ENCODE measurements at places on chromosomes 11 and 22.

DNA sequence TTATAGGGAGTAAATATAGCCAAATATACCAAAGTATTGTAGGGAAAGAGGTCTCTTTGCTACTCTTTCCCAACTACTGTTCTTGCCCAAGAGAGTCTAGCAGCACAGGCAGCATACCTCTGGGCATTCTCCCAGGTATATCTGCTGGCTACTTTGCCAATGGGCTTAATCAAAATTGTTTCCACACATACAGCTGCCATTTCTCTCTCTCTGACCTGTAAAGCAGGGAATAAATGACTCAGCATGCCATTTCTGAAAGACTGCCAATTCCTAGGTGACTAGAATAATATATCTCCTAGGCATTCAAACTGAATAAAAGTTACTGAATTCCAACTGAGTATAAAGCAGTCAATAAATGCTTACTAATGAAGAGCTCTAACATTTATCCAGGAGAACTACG, 44.6 kb downstream of the RDX start:
- no peak for DNase-seq

DNA sequence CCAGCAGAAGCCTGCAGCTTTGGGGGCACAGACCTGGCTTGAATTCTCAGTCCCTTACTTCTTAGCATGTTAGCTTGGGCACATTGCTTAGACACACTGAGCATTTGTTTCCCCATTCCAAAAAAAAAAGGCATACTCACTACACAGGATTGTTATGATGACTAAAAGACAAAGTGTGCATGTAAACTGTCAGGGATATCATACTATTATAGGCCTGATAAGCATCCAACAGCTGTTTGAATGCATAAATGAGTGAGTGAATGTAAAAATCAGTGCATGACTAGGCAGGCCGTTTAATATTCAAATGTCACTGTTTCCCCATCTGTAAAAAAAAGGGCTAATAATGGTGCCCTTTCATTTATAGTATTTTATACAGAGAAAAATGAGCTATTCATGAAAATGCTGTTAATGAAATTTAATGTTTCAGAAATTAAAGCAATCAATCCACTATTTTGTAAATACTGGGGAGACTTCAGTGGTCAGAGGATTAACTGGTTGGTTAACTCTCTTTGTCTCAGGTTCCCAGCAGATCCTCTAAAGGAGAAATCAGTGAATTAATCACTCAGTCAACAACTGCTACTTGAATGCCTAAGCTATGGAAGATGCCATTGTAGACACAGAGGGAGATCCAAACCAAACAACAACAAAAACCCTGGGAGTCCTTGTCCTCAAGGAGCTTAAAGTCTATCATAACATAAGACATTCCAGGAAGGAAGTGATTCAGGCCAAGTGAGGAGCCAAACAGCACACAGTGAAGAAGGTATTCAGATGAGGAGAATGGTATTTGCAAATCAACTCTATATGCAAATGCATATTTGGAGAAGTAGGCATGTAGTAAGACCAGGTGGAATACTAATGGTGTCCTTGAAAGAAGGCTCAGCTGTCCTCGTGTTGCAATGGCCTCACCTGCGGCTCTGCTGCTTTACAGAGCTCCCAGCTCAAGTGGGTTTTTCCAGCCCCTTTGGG, 26.8 kb downstream of the BARX2 start:
- DNase-seq, result no peak

DNA sequence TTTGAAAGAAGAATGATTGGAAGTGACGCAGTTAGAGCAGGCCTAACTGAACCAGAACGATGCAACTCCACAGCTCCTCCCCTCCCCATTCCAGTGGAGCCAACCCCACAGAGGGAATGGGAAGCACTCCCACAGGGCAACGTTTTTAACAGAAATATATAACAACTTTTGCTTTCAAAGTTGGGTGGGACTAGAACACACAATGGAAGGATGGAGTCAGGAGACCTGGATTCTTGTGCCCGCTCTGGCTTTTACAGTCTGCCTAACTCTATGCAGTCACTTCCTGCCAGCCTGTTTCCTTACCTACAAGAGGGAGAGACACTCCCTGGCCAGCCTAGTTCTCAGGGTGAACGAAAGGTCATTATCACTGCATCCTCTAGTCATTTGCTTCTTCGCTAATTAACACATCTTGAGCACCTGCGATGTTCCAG, 75.5 kb downstream of the PACSIN2 start:
- no peak for DNase-seq

DNA sequence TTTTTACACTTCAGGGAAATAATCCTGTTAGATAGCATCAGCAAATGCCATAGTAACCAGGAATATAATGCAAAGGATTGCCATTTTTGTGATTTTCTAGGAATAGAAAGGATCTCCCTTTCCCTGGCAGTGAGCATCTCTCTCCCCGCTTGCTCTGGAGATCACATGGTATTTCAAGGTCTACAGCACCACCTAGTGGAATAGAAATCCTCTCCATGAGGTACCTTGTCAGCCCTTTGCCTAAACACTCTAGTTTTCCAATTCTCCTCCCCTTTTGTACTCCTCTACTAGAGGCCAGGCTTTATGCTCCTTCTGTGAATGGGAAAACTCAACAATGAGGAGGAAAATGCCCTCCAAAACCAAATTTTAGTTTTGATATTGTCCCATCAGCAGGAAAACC, 78.4 kb downstream of the XRRA1 start:
- no peak for DNase-seq

DNA sequence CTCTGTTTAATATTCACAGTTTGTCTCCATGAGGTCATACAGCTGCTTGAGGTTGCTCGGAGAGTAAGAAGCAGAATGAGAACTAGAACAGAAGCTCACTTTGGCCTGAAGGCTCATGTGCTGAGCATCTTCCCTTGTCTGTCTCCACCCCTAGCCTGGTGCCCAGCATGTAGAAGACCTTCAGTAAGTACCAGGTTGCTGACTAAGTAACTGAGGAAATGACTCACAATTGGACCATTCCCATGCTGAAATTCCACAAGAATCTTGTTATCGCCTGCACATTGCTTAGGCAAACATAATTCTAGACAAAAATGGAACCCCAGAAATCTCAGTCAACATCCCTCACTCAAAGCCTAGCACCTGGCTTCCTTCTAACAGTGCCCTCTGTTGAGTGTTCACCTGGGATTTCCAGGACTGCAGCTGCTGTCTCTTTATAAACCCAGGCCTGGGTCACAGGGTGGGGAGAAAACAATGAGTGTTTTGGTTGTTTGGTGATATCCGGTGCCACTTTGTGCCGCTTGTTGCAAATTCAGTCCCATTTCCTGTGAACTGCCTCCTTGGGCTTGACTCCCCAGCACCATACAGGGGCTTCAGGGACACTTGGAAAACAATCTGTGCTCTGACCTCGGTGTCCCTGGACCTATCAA, 406.8 kb downstream of the ETS1 start:
- no peak for DNase-seq

GRCh38 chr11:26142891-26143290, 189.0 kb upstream of the ANO3 start:
- no peak for DNase-seq

DNA sequence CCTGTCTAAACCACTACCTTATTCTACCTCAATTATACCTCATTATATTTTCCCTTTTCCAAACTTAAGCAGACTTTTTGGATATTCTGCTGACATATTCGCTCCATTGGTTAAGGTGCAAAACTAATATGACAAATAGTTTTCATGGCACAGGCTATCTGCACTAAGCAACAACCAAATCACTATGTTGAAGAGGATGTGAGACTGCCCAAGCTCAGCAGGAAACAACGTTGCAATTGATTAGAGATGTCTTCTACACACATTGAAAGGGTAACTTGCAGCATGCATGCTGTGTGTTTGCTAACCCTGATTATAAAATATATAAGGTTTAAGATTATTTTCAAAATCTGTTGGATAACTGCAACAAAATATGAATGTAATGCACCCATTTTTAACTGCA, 61.6 kb downstream of the STK33 start:
- no peak for DNase-seq

- no peak for DNase-seq
Observed at GRCh38 chr22:24176040-24176439, 5.2 kb upstream of the SUSD2 start.

DNA sequence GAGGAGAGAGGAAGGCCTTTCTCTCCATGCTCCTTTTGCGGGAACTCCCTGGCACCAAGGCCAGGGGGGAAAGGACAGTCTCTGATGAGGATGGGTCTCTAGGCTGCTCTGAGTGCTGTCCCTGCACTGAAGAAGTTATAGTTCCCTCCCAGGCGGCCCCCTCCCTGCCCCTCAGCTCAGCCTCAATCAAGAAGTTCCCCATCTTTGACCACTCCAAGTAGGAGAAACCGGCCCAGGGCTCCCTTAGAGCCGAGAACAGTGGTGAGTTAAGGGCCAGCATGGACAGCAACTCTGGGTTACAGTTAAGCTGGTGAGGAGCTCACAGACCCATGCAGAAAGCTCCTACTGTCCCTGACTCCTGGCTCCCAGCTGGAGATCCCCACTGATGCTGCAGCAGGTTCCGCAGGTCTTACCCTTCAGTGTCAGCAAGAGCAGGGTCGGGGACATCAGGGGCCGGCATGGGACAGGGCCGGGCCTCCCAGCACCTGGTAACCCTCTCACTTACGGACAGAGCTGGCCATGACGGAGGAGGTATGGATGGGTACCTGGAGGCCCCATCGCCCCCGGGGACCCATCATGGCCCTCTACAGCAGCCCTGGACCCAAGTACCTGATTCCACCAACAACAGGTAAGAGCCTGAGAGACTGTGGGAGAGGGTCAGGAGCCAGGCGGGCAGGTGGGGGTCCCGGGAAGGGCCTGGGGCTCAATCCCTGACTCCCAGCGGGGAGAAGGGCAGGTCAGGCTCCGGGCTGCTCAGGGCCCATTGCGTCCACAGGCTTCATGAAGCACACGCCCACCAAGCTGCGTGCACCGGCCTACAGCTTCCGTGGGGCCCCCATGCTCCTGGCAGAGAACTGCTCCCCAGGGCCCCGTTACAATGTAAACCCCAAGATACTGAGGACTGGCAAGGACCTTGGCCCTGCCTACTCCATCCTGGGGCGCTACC, 4.2 kb downstream of the SCGB1C1 start:
- peak; percentile 42 for DNase-seq

GRCh38 chr11:85665733-85666132, 804 bp upstream of the CREBZF start:
- DNase-seq, result no peak

DNA sequence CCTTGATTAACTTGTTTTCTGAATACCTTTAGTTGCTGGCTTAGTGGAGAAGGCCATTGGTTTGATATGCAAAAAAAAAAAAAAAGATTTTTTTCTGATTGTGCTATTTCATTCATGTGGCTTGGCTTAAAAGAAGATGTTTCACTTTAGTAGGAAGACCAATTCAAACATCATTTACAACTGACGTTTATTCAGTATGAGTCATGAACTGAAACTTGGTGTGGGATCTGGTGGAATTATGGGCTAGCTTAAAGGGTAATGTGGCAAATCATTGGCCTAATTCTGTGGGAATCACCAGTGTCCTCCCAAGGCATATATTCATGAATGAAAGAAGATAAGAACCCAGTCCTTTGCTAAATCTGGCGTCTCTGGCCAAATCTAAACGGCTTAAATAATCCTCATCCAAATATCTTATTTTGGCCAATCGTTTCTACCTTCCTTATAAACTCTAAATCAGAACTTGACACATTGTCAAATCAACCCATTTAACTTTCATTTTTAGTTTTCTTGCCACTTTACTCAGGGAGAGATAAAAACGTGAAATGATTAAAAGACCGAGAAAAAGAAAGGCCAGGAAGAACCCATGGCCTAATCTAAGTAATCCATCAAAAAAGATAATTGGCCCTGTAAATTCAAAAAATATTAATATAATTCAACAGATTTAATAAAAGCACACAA, 77.0 kb downstream of the DDIAS start:
- DNase-seq, result no peak

- no peak for DNase-seq
Observed at GRCh38 chr11:122163053-122163819, 47.2 kb upstream of the BLID start.

GRCh38 chr22:21963286-21963685, 10.6 kb upstream of the PPM1F start:
- no peak for DNase-seq

DNA sequence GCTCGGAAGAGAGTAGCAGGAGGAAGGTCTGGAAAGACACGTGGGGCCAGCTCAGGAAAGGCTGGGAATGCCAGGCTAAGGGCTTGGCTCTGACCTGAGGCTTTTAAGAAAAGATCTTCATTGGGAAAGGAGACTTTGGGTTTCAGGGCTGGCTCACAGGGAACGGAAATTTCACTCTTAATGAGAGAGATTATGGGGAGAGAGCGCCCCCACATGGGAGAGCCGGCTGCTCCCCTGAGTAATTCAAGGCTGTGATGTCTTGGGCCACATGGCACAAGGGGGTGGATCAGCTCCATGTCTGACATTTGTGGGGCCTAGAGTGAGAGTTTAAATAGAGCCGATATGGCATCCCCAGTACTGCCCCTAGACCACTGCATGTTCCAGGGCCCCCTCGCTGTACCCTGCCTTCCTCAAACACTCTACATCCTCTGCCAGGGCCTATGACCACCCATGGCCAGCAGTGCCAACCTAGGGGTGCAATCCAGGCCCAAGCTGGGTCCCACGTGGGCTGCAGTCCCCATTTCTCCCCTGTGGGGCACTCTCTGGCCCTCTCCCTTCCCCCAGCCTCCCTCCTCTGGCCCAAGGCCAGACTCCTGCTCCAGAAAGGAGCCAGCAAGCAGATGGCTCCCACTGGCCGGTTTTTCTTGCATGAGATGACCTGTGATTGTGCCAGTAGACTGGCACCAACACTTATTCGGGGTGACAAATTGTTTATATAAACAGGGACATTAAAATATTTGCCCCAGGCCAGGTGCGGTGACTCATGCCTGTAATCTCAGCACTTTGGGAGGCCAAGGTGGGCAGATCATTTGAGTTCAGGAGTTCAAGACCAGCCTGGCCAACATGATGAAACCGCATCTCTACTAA, 75.2 kb downstream of the ISX start:
- no peak for DNase-seq

DNA sequence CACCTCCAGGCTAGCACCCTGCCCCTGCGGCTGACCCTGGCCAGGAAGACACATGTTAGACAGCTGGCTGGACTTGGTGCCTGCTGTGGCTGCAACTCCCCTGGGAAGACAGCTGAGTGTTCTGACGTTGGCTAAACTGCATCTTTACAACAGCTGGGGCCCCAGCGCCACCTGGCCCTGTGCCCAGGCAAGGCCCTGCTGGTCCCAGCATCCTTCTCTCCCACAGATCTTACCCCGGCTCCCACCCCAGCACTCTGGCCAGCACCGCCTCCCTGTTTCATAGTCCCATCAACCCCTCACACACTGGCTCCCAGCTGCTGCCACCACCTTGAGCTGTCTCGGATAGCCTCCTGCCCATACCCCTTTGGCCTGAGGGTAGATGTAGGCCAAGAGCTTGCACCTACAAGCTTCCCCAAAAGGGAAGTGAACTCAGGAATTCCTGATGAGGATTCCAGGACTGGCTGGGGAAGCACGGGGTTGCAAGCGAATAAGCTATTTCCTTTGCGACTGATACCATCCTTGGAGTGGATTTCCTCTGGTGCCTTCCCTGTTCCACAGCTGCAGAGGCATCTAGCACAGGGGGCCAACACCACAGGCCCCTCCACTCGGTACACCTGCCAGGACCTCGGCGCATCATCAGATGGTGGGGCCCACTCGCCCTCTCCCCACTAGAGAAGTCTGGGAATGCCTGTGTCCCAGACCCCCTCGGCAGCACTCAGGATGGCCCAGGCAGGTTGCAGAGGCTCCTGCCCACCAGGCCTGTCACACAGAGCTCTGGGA, 28.5 kb downstream of the RSPH14 start:
- no peak for DNase-seq

- peak; percentile 57 for DNase-seq
Observed at GRCh38 chr11:124920870-124921609, 2.0 kb downstream of the HEPN1 start.

Data from CD8-positive, alpha-beta memory T cell (primary cell).